ENCODE measurements at places on chromosomes 13 and 19.

DNA sequence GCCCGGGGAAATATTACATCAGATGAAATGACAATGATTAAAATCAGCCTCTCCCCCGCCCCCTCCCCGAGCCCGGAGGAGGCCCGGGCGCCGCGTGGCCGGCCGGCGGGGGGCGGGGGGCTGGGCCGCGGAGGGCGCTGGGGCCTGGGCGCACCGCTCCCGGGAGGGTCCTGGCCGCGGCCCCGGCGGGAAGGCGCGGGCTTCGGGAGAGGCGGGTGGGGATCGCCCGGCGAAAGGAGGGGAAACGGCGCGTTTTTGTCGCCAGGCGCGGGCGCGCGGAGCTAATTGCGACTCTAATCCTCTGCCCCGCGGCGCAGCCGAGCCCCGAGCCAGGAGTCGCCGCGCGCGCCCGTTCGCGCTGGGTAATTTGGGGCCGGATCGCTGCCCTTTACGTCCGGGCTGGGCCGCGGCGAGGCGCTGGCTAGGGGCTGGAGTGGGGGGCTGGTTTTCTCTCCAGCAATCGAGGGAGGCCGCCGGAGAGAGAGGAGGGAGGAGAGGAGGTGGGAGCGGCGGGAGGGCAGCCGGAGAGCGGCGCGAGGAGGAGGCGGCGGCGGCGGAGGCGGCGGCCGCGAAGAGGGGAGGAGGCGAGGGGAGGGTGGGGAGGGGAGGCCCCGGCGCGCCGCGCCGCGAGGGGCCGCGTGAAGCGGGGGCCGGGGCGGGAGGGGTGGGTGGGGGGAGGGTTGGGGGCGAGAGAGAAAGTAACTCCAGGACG is at the start of gene KCTD15:
Gene KCTD15, plus strand, starts transcription at position 707 of the 712 bp plus-strand sequence. CDS start 3,585 bp downstream, outside the sequence.
- peak; percentile 39 for DNase-seq

GRCh38 chr19:56991912-56992311 is 127.9 kb upstream of the USP29 start:
- no peak for DNase-seq

- DNase-seq, result no peak
Measured at GRCh38 chr19:3760871-3761361, 576 bp downstream of the APBA3 start.

GRCh38 chr13:46341112-46341711 is 45.8 kb downstream of the RUBCNL start:
- peak; percentile 95 for DNase-seq

- DNase-seq, result no peak
Measured at GRCh38 chr13:113546571-113547237, 37.8 kb upstream of the TFDP1 start.

DNA sequence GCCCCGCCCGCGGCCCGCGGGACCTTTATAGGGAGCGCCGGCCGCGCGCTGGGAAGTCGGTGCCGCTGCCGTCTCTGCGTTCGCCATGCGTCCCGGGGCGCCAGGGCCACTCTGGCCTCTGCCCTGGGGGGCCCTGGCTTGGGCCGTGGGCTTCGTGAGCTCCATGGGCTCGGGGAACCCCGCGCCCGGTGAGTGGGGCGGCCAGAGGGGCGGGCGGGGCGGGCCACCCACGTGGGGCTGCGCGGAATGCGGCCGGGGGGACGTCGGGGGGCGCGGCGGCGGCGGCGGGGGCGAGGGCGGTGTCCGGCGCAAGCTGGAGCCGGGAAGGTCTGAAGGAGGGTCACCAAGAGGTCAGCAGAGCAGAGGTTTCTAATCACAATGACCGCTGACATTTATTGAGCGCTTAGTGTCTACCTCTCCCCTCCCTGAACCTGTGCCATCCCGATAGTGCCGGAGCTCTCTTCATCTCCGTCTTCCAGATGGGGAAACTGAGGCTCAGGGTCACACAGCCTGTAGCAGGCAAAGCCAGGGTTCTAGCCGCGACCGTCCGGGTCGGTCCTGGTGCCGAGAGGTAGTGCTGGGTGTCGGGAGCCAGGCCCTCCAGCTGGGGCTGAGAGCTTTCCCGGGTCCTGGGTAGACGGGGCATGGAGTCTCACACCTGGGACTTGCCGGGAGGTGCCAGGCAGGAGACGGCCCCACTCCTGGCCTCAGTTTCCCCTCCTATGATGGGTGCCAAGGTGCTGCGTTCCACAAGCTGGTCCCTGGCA is at the start of gene FSTL3:
Gene FSTL3, plus strand, starts transcription at position 54 of the 767 bp plus-strand sequence. Its CDS starts 32 bp downstream, at position 86.
- no peak for DNase-seq

DNA sequence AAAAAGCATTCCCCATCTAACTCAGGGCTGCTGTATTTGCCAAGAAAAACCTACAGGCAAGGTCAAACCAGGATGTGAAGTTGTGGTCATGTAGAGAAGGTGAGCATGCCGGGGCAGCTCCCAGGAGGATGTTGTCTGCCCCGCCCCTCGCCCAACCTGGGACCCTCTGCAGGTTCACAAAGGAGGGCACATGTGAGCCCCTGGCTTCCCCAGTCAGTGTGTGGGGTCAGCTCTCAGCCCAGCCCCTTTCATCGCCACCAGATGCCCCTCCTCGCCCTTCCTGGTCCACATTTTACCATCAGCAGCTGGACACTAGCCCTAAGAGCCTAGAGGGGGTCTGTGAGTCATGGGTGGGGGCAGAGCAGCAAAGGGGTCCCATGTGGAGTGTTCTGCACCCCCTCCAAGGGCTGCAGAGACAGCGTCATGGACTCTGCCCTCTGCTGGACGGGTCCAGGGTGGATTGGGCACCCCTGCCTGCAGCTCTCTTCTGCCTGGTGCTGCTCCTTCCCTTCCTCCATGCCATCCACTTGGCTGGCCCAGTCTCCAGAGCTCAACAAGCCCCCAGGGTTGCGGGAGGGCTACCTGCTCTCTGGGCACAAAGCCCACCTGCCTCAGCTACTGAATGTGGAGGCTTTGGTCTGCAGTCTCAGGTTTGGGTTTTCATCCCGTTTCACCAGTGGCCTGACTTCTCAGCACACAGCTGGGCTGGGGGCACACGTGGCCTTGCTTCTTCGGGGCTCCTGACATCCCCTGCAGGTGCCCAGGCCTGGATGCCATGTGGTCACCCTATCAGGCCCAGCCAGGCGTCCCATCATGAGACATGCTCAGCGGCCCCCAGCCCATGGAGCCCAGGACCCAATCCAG is 3.7 kb downstream of the PLEKHF1 start:
- no peak for DNase-seq

- DNase-seq, result no peak
Measured at GRCh38 chr19:1715540-1715939, 37.8 kb upstream of the ONECUT3 start.

DNA sequence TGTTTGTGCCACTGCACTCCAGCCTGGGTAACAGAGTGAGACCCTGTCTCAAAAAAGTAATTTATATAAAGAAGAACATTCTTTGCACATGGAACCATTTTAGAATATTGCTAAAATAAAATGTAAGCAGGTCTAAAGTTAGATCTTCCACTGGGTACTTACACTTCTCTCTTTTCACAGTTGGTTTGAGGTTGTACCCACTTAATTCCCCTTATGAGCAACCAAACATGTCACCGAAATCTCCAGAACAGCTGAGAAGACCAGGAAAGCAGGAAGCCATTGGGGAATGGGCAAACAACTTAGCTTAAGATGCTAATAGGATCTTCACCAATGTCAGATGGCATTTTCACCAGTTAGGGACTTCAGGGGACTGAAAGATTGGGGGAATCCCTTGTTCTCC is 18.8 kb downstream of the NLRP4 start:
- DNase-seq, result no peak

DNA sequence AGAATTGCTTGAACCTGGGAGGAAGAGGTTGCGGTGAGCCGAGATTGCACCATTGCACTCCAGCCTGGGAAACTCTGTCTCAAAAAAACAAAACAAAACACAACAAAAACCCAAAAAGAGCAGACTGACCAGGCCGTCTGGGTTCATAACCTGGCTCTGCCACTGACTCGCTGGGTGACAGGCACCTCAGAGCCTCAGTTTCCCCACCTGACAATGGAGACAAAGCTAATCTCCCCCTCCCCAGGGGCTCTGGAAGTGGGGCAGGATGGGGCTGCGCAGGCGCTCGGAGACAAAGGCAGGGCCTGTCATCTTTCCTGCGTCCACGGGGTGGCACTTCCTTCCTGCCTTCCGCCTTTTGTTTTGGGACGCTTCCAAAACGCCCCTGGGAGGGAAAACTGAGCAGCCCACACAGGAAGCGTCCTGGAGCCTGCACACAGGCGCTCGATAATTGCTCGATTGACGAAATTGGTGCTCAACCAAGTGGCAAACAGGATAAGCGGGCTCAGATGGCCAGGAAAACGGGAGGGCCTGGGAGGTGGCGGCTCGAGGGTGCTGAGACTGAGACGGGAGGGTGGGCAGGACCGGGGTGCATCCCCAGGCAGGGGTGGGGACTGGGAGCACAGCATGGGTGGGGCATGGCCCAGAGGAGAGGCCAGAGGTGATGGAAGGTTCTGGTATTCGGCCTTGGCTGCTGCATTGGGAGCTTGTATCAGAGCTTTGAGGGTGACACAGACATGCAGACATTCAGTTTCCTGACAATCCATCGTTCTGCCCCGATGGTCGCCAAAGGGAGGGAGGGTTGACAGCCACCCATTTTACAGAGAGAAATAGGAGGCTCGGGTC is 17.8 kb downstream of the SPC24 start:
- DNase-seq, result peak; percentile 57

GRCh38 chr13:44243198-44243857 is 130.3 kb upstream of the SERP2 start:
- DNase-seq, result peak; percentile 80

GRCh38 chr19:18839465-18840287 is 7.9 kb downstream of the UPF1 start:
- DNase-seq, result no peak

GRCh38 chr13:112679381-112679780 is 10.5 kb upstream of the ATP11A start:
- no peak for DNase-seq

DNA sequence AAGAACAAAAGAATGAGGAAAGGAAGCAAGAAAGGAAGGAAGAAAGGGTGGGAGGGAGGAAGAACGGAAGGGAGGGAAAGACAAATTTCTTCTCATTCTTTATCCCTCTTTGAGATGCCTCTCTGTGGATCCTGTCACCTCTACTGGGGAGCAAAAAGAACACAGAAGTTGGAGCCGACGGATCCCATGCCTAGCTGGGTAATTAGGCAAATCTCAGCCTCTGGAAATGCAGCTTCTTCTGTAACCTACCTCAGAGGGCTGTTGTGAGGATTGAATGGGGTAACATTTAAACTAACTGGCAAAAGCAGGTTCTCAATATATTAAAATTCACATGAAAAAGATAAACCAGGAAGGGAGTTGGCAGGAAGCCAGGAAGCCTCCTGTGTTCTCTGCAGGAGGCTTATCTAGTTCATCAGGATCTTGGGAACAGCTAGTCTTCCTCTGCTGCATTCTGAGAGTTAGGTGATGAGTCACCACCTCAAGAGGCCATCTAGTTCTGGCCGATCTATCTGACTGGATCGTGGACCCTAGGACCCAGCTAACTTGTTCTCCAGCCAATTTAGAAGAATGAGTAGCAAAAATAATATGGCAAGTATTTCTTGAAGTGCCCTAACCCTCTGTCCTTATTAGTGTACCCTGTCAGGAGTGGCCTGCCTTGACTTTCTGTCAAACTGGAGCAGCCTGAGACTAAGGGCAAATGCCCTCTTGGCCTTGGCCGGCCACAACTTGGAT is 15.2 kb upstream of the CPB2 start:
- DNase-seq, result no peak

GRCh38 chr13:73827434-73827833 is 306.8 kb downstream of the KLF12 start:
- DNase-seq, result no peak

- no peak for DNase-seq
Measured at GRCh38 chr13:88154001-88154400, 482.8 kb downstream of the SLITRK5 start.

DNA sequence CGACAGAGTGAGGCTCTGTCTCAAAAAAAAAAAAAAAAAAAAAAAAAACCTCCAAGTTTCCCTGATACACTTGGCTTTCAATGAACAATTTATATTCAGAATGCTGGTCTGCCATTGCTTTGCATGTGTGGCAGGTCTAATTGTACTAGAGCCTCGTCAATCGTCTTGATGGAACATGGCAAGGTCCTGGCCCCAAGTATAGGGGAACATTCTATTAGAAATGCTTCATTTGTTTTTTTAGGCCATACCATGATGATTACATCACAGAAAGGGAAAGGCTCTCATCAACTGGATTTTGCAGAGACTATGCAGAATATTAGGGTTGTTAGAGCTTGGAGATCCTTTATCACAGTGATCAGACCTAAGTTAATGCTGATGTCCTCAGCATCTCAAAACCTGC is 28.0 kb downstream of the SPRY2 start:
- no peak for DNase-seq

DNA sequence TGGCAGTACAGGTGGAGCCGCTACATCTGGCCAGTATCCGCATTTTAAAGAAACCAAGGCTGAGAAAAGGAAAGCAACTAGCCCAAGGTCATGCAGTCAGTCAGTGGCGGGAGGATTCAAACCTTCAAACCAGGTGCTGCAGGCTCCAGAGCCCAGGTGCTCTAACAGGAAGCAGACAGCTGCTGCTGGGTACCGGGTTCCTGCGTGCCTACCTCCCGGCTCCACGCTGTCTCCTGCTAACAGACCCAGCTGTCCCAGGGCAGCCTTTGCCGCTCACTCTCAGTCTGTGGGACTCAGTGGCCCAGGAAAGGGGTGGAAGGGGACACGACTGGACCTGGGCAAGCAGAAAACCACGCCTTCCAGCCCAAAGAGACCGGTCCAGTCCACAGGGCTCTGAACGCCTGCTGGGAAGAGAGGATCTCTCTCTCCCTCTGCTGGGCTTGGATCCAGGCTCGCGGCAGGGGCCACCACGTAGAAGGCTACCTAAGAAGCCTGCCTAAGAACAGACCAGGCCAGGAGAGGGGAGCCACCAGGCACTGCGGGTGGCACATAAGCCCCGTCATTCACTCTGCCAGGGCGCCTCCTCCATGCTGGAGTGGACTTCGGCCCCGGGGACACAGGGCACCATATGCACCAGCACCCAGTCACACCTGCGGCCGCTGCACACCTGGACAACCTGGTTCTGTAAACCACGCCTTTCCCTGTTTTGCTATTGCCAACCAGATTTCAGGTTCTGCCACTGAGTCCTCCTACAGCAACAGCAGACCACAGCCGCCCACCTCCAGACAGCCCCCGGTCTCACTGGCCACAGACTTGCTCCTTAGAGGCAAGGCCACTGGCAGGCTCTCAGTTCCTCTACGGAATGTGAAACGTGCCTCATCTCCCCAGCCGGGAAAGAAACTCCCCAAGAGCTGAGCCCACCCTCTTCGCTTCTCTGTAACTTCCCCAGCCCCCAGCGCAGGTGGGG is 4.6 kb downstream of the DAPK3 start:
- DNase-seq, result no peak

- DNase-seq, result no peak
Measured at GRCh38 chr13:37476874-37477273, 121.7 kb downstream of the POSTN start.

DNA sequence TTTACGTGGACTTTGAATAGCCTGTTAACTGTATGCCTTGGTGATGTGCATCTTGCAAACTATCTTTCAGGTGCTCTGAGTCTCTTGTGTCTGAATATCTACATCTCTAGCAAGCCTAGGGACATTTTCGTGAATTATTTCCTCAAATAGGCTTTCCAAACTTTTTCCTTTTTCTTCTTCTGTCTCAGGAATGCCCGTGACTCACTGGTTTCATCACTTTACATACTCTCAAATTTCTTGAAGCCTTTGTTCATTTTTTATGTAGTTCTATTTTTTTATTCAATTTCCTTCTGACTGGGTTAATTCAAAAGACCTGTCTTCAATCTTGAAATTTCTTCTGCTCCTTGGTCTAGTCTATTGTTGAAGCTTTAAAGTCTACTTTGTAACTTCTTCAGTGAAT is 332.2 kb downstream of the OXGR1 start:
- DNase-seq, result no peak

GRCh38 chr19:45553464-45553863 is 31.1 kb downstream of the OPA3 start:
- no peak for DNase-seq

GRCh38 chr13:99486996-99487395 is 14.3 kb upstream of the TM9SF2 start:
- DNase-seq, result no peak
